Tibial artery (tissue), 4 donors: ENCODE measurements at places on chromosomes 5 and 9.
A peak's percentile ranks its signal among the peaks of the same experiment; 100 is the strongest.

- DNase-seq, result no peak
These were observed 169.1 kb downstream of the CAAP1 start for GRCh38 chr9:26723486-26723885.

- no peak for DNase-seq
These were observed 100.8 kb downstream of the TMC1 start for GRCh38 chr9:72622186-72622585.

- no peak for DNase-seq
These were observed 9.3 kb downstream of the STOM start for GRCh38 chr9:121360601-121361374.

- DNase-seq, result peak; percentile 58
These were observed 11.3 kb downstream of the NINJ1 start for GRCh38 chr9:93122721-93123221.

- peak; percentile 77 for DNase-seq
These were observed 83.6 kb upstream of the TNFSF8 start for GRCh38 chr9:115013998-115014397.

DNA sequence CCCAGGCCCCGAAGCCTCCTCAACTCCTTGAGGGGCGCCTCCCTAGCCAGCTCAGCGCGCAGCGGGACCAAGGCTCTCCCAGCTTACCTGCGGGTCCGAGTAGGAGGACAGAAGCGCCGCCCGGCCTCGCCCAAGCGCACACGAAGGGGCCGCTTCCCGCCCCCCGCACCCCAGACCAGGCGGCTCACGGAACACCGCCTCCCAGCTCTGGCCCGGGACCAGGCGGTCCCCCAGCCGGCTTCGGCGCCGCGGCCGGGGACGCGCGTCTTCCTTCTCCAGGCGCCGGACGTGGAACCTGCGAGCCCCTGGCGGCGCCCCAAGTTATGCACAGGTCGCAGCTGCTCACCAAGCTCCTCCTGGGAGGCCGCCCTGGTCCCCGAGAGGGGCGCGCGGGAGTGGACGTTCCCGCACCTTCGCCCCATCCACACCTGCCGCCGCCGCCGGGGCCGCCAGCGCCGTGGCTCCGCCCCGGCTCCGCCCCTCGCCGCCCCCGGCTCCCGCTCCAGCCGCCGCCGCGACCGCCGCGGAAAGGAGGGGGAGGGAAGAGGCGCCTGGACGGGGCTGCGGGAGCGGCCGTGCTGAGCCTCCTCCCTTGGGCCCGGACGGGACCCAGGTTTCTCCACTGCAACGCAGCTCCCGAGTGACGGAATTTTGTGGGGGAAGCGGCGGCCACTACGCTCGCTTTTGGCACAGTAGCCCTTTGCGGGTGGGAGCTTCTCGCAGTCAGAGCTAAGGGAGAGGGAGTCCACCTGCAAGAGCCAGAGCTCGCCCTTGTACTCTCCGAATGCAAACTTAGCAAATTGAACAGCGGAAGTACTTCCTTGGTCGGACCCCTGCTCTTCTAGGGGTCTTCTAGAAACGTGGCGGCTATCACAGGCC lies 77.5 kb upstream of the IFNE start:
- DNase-seq, result no peak

GRCh38 chr5:107915176-107915812 lies 244.6 kb upstream of the EFNA5 start:
- DNase-seq, result no peak

DNA sequence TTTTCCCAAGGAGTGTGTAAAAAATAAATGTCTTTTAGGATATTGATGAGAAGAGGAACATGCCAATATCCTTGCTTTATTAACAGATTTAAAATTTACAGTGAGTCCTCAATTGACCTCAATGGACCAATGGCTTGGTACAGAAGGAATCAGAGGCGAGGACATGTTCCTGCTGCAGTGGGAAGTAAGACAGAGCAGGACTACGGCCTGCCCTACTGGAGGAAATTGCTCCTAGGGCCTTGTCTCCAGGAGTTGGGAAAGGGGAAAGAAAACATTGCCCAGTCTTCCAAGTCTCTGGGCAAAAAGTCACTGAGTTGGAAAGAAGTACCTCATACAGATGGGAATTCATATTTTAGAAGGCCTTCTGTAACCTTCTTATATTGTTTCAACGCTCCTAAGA lies 33.1 kb upstream of the UGT3A2 start:
- DNase-seq, result no peak

- DNase-seq, result no peak
These were observed 371.4 kb downstream of the NTRK2 start for GRCh38 chr9:85040821-85041465.

GRCh38 chr5:135951257-135951656 lies 3.5 kb downstream of the LECT2 start:
- no peak for DNase-seq

- DNase-seq, result no peak
These were observed 264.3 kb upstream of the KCNN2 start for GRCh38 chr5:114097570-114097969.

DNA sequence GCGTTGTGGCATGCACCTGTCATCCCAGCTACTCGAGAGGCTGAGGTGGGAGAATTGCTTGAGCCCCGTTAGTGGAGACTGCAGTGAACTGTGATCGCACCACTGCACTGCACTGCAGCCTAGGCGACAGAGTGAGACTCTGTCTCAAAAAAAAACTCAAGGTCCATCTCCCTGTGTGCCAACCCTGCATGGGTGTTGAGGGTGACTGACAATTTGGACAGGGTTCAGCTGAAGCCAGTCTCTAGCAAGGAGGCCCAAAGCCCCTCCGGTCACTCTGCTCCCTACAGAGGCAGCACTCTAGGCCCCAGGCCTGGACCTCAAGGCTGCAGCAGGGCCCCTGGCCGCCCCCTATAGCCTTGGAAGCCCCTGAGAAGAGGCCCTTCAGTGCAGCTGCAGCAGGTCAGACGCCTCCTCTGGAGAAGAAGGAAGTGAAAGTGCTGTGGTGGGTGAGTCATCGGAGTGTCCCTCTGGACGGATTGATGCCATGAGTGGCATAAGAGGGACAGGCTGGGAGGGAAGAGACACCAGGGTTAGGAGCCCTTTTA lies 39.2 kb upstream of the NEK6 start:
- DNase-seq, result peak; percentile 76

DNA sequence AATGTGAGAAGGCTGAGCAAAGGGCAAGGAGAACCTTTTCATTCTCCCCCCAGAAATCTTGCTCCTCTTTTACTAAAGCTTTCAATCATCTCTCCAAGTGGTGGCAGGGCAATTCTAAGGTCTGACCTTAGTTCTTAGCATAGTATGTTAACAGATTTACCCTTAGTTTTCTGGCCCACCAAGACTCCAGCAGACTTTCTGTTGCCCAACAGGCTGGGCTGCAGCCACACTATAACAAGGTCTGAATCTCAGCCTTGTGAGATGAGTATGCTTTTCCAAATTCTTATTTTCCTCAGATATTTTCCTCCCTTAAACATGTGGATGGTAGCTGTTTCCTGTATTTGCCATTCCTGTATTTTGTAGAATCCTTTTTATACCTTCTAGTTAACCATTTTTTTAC lies 69.5 kb downstream of the NIPBL start:
- DNase-seq, result no peak

DNA sequence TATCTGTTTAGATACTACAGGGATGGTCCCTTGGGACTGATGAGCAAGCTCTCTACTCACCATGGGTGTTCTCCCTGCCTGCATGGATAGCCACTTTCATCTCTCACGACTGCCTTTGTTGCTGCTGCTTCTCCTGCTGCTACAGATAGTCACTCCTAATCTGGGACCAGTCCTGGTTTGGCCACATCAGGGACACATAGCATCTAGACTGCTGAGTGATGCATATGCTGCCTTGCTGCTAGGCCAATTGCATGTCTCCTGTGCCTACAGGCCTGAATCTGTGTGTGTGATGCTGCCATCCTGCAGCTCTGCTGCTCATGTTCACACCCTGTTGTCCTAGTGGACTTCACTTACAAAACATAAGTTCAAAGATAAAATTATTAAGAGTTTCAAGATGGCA lies 297.1 kb downstream of the HCN1 start:
- DNase-seq, result no peak

DNA sequence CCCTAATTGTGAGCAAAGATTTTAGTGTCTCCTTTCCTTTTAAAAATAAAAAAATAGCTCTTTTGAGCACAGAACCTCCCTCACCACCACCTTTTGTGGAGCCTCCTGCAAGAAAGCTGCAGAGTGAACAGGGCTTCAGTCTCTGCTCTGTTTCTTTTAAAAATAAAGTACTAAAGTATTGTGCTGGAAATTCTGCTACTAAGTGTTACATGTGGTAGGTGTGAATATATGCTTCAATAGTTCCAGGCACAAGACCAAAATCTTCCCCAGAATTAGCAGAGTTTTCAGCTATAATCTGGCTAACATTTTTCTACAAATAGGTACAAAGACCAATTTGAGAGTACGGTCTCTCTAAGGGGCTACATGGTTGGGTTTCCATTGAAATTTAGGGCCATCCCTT lies 40.3 kb upstream of the NFIB start:
- DNase-seq, result no peak

DNA sequence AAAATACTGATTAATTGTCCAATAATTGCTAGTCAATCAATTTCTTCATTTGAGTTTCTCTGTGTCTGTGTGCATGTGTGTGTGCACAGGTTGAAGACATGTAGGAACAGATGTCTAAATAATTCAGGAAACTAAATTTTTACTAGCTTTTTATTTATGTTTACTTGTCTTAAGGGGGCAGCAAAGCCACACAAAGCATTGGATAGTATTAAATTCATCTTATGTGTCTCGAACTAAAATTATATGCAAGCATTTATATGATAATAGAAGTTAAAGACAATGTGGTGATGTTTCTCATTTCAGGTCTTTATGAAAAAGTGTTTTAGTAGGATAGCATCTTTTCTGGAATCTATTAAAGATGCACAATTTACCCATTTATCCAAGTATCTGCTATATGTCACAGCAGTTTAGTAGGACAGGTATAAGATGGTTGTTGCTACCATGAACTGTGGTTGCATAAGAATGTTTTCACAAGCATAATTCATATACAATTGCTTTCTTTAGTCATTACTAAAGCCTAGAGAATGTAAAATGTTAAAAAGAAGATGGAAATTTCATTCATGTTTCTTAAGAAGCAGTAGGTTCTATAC lies 784.6 kb upstream of the NUDT12 start:
- no peak for DNase-seq

DNA sequence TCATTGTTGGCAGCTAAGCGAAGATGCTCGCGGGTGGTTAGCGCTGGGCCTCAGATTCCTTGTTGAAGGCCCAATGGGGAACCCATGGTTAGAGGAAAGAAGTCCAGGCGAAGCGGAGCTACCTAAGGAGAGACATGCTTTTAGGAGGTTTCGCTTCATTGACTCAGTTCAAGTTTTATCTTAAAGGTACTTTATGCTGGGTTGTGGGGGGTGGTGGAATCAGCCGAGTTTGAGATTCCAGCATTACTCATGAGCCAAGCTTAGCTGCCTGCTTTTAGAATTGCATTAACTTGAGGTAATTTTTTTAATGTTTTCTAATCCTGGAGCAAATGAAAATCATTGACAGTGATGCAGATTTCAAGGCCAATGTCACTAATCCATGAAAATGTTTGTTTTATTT lies 16.1 kb downstream of the MEGF10 start:
- DNase-seq, result no peak

DNA sequence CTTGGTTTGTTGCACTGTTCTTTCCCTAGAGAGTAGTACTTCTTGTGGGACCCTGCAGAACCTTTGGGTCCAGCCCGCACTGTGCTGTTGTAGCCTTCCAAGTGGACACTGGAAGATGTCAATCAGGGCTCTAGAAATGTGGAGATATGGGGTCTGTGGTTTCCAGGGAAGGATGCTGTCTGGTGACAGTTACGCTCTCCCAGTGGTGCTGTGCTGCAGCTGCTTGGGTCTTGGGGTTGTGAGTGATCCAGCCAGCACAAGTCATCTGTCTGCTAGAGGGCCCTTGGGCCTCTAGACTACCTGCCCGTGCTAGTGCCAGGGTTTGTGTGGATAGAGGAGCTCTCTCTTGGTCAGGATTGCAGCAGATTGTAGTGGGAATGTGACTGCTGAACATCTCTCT lies 484.5 kb downstream of the DMAC1 start:
- no peak for DNase-seq

- DNase-seq, result no peak
These were observed 35.0 kb upstream of the DMRT1 start for GRCh38 chr9:806285-807156.

- no peak for DNase-seq
These were observed 166.3 kb downstream of the MPDZ start for GRCh38 chr9:13113216-13113615.

GRCh38 chr9:5481322-5482040 lies 28.9 kb upstream of the PDCD1LG2 start:
- DNase-seq, result no peak

GRCh38 chr9:68841276-68842052 lies 136.4 kb downstream of the PIP5K1B start:
- DNase-seq, result no peak

- DNase-seq, result no peak
These were observed 440.1 kb upstream of the TRPC7 start for GRCh38 chr5:136805466-136805865.

- DNase-seq, result peak; percentile 68
These were observed at the start of gene PALM2AKAP2 for GRCh38 chr9:109779711-109780452. Gene PALM2AKAP2, plus strand, starts transcription at chr9:109780198. Its CDS starts 291 bp downstream, at chr9:109780489.

DNA sequence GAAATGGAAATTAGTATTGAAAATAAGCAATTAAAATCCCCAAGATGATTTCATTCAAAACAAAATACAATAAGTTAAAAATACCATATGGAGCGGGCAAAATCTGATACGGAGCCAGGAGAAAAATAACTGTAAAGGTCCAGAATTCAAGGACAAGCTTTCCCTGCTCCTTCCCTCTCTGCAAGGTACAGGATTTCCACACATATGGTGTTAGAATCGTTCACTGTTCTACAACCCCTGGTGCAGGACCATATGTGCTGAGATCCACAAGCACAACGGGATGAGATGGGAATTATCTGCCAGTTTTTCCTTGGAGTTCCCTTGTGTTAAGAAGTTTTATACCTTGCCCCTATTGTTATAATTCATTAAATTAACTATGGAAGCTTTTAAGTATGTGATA lies 94.7 kb upstream of the DMAC1 start:
- no peak for DNase-seq

DNA sequence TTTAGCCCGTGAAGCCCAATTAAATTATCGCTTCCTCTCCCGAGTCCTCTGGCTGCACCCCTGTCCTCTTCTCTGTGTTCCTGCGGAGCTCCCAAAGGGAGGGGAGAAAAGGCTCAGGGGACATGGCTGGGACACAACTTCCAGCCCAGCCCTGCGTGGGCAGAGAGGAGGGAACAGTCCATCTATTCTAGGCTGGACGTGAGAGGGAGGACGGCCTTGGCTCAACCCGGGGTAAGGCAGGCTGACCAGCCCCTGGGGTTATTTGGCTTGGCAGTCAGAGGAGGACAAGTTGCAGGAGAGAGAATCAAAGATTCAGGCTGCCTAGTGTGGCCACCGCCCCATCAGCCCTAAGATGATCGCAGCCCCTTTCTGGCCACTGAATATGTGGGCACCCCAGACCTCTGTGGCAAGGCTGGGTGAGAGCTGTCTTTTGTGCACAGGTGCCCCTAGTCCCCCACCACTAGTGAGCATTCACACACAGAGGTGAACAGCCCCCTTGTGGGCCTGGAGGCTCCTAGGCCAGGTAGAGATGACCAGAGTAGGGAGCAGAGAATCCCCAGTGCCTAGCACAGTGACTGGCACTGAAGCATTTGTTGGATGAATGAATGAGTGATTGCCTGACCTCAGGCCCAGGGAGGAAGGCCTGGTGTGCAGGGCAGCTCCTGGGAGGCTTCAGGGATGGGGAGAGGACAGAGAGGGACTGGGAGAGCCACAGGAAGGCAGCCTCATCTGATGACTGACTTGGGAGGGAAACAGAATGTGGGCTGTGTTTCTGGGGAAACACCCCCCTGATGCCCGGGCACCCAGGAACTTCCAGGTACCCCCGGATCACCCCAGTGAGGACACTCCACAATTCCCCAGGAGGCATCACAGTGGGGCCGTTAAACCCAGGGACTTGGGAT lies 133.9 kb downstream of the C9orf50 start:
- peak; percentile 97 for DNase-seq
